Activated CD4-positive, alpha-beta memory T cell treated with anti-CD3 and anti-CD28 coated beads, Interleukin-2, amount 10 ng/mL, durations not matched to agents 7 days and 5 days (primary cell): ENCODE measurements at places on chromosomes 11 and 22.

GRCh38 chr22:35303029-35303624 is 3.4 kb downstream of the TOM1 start:
- DNase-seq = no peak

GRCh38 chr22:24695561-24696511 is 78.7 kb downstream of the PIWIL3 start:
- DNase-seq = no peak

- no peak for DNase-seq
Observed at GRCh38 chr11:110293389-110293788, 3.0 kb downstream of the RDX start.

DNA sequence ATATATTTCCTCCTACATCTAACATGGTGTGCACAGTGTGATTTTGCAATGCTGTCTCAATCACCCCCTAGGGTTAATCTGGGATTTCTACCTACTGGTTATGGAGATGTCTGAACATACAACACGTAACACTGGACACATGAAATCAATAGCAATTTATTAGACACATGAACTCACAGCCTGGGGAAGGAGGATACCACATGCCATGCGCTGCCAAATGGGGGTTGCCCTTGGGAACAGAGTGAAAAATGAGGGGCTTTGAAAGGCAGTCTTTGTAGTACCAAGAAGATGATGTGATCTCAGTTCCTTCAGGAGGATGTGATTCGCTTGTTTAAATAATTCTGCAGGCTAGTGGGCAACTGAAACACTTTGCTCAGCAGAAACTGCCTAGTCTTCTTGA is 253.6 kb upstream of the LRRC4C start:
- no peak for DNase-seq

GRCh38 chr11:104799251-104799650 is 99.0 kb downstream of the CASP12 start:
- DNase-seq = no peak

- no peak for DNase-seq
Observed at GRCh38 chr11:78205691-78206090, 17.0 kb downstream of the USP35 start.

GRCh38 chr11:102788334-102788995 is 8.0 kb upstream of the MMP10 start:
- no peak for DNase-seq

DNA sequence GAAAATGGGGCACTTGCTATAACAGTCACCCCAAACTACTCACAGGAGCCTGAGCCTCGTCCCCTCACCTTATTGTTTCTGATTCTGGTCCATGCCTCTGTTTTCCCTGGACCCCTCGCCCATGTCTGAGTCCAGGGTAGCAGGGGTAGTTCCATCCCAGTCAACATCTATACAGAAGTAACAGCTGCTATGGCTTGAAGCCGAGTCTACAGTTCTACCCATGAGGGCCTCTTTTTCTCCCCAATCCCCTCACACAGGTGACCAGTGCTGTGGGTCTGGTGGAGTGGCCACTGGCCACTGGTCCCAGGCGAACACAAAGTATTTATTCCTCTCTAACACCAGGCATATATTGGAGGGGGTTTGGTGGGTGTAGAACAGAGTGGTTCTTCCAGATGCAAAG is 116.4 kb downstream of the ZNF280B start:
- DNase-seq = no peak

- no peak for DNase-seq
Observed at GRCh38 chr11:61578819-61579675, 1.8 kb downstream of the SYT7 start.
